Activated CD4-positive, alpha-beta T cell treated with anti-CD3 and anti-CD28 coated beads, Interleukin-2, Interleukin-6, amounts not matched to agents 100 ng/mL and 50 ng/mL, durations not matched to agents 16 hours and 8 hours (primary cell): ENCODE measurements at places on chromosomes 1 and 21.

- DNase-seq, result no peak
Measured at GRCh38 chr1:2952371-2952770, 68.9 kb upstream of the ACTRT2 start.

GRCh38 chr1:236018885-236019453 lies 45.9 kb downstream of the NID1 start:
- no peak for DNase-seq

DNA sequence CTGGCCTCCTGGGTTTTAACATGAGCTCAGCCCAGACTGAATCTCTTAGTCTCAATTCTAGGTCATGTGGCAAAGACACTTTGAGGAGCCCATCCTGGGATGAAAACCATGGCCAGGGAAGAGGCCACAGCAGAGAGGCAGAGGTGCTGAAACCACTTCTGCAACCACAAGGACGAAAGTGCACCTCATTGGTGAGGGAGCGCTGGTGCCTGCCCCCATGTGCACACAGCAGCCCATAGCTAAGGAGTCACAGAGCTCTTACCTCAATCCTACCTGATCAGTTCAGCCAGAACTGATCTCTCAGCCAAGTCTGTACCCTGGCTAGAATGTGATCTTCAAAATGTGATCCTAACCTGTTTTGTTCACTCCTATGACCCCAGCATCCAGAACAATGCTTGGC lies 32.9 kb upstream of the SRP9 start:
- no peak for DNase-seq

- DNase-seq, result no peak
Measured at GRCh38 chr21:16156841-16157489, 427.2 kb downstream of the USP25 start.

DNA sequence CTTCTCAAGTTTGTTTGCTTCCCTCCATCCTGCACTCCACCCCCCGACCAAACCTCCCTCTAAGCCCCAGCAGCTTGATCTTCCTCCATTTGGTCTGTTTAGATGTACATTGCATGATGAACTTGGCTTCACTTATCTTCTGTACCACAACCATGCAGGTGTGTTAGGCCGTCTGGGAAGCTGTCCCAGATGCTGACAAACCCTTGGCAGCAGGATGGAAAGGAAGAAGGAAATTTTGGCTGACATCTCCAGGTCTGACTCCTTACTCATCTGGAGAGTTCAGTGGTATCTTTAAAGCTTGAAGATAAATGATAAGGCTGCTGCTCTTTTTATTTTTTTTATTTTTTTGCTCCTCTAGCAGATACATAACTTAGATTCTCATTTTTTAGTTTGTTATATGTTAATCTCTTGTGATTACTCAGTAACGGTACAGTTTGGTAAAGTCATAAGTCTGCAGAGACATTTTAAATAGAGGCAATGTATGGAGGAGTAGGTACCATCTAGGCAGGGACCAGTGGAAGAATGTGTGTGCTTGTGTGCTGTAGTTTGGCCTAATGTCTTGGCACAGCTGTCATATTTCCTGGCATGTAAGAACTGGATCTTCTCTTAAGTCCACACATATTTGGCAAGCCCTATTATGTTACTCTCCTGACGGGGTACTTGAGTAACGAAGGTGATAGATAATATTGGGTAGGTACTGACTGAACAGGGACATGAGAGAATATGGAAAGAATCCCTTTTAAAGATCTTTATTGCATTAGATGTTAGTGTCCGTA lies 79.7 kb downstream of the CACHD1 start:
- no peak for DNase-seq

DNA sequence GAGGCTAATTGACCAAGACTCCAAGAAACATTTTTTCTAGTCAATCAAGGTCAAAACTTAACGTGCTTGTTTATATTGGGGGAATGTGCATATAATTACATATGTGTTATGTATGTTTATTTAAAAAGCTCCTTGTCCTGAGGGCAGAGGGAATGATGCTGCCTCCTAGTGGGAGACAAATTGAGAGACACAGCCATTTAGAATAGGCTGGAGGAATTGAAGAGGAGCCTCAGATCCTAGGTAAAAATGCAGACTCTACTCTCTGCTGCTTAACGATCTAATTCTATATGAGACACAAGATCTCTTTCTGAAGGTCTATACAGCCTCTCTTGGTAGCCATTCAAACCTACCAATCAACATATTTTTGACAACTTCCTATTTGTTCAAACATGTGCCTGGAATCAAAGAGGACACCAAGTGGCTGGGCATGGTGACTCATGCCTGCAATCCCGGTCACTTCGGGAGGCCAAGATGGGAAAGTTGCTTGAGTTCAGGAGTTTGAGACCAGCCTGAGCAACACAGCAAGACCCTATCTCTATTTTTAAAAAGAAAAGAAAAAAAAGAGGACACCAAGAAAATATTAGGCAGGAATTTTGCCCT lies 136.6 kb upstream of the ZNF648 start:
- DNase-seq, result no peak

DNA sequence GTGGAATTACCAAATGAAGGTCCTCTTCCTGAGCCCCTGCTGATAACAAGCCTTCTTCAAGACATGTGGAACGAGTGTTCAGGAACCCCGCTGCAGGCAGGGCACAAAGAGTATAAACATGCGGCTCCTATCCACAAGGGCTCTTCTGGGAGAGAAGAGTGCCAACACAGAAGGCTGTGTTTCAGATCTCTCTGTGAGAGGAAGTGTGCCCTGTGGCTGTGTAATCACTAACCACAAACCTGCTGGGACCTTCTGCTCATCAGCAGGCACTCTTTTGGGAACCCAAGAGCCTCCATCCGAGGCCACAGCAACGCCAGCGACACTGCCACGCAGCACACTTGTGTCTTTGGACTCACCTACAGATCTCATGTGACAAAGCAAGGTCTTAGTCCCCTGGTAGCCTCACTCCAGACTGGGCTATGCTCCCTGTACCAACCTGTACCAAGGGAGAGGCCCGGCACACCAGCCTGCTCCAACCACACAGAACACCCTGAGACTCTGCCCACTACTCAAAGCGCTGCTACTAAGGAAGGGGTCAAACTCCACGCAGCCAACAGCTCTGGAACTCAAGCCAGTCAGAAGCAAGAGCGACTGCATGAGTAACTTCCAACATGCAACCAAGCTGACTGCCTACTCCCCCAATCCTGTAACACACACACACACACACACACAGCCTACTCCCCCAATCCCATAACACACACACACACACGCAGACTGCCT lies 7.8 kb downstream of the PTTG1IP start:
- peak; percentile 58 for DNase-seq

- no peak for DNase-seq
Measured at GRCh38 chr1:153490272-153491051, 30.0 kb upstream of the S100A7 start.

GRCh38 chr1:55012661-55013060 lies 13.9 kb downstream of the BSND start:
- DNase-seq, result no peak

- DNase-seq, result no peak
Measured at GRCh38 chr1:183925947-183926346, 111.6 kb downstream of the COLGALT2 start.

GRCh38 chr1:201028461-201028889 lies 5.0 kb upstream of the KIF21B start:
- no peak for DNase-seq

DNA sequence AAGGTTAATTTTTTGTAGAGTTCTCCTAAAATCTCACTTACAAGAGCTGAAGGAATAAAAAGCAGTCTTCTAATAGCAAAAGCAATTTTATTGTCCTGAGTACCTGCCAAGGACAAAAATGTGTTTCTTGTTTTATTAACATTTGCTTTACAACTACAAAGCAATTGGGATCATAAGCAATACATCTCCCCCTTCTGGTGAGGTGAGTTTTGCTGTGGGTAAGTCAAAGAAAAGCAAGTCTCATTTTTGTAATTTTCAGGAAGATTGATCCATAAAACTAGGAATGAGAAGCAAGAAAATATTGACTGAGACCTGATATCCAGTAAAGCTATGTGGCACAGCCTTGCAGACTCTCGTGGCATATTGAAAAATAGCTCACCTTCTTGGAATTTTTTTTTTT lies 2162.7 kb downstream of the NCAM2 start:
- DNase-seq, result no peak

DNA sequence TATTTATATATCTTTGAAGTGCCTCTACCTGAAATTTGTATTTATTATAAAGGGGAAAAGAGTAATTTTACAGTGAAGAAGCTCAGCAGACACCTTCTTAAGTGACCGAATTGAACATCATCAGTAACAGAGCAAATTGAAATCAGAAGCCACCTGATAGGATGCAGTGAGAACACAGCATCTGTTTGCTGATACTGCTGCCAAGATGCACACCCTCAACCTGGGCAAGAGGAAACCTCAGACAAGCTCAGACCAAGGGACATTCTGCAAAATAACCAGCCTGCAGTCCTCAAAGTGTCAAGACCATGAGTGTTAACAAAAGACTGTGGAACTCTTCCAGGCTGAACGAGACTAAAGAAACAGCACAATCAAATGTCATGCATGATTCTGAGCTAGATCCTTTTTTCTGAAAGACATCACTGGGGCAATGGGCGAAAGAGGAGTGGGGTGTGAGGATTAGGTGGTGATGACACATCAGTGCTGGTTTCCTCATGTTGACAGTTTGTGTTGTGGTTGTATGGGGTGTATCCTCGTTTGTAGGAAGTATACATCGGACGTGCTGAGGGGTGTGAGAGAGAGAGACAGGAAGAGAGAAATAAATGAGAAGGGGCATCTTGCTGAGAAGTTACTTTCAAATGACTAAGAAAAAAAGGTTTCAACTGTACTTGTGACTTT lies 103.7 kb downstream of the ABCA4 start:
- DNase-seq, result peak; percentile 68

DNA sequence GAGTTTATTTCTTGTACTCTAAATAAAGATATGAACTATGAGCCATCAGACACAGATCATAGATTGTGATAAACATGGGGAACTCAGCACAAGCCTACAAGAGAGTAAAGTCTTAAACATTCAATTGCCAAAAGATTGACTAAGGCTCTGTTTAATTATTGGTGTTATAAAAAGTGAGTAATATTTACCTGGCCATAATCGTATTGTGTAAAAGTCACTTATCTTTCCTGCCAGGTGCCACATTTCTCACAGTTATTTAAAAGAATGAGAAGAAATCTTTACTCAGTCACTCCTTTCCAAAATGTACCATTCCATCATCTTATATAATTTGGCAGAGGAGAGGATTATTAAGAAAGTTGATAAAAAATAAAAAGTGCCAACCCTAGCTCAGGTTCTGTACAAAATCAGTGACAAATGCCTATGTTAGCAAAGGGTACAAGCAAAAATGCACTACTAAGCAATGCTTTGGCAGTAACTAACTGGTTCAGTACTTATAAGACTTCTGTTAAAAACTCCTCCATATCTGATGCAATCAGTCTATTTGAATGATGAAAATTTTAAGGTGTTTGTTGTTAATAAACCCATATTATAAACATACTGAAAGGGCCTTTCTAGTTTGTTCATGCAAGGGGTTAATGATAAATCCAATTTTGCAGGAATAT lies 5.8 kb upstream of the NR5A2 start:
- no peak for DNase-seq

- peak; percentile 45 for DNase-seq
Measured at GRCh38 chr21:44089001-44089911, 17.9 kb upstream of the PWP2 start.

GRCh38 chr1:214603819-214604252 lies 841 bp downstream of the CENPF start:
- peak; percentile 19 for DNase-seq

DNA sequence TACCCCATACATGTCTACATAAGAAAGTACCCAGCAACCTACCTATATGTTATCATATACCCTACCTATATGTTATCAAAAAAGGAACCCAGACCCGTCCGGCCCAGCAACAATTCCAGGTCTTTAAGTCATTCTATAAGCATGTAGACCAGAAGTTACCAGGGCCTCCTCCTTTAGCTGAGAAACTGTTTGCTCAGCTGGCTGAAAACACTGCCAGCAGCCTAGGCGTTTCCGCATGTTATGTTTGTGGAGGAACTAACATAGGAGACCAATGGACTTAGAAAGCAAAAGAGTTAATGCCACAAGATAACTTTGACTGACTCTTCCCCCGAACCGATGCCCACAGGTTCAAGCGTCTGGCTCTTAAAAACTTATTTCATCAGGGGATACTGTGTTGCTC lies 7.1 kb upstream of the ZNF678 start:
- DNase-seq, result no peak

GRCh38 chr1:2204415-2205190 lies 10.0 kb upstream of the FAAP20 start:
- DNase-seq, result no peak

DNA sequence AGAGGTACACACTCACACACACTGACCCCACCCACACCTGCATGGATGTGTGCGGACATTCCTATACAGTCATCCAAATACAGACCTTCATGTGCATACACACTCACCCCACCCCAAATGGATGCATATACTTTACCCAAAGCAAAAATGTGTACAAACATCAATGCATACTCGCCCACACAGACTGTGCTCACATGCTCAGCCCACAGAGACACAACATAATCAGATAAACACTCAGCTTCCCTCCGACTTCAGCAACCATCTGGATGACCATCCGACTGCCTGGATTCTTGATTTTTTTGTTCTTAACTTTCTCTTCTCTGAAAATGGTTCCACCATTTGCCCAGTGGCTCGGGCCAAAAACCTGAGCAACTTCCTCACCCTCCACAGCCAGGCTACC lies 24.4 kb upstream of the GJB5 start:
- DNase-seq, result no peak

DNA sequence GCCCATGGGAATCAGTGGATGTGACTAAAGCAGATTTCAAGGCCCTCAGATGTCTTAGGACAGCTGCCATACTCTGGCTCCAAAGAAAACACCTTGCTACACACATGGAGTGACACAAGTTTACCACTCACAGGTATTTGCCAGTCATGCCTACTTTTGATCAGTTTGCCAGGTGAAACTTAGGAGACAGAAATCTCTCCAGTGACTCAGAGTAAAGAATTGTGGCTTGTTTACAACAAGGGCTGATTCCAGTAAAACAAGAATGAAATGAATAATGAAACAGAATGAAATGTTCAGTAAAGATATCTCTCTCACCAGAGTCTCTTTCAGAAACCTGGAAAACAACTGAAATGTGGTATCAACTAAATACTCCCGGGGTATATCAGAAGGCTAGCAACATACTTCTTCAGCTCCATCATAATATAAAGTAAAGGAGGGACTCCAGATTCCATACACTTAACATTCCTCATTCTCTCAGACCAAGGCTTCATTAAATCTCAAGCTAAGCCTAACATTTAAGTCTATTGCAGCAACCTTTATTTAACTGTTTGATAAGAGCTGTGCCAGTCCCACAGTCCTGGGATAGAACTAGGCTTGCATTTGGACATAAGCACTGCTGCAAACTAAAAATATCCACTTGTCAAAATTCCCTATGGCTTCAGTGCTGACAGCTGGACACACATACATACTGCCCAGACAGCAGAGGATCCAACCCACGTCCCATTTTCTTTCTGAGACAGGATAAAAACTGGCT lies 143.3 kb downstream of the SIPA1L2 start:
- no peak for DNase-seq

- no peak for DNase-seq
Measured at GRCh38 chr21:41640748-41641509, 125.9 kb downstream of the RIPK4 start.

- peak; percentile 55 for DNase-seq
Measured at GRCh38 chr1:224116131-224116530, 2.2 kb downstream of the FBXO28 start.
